ENCODE measurements at places on chromosomes 2 and 18. TPM values are rescaled to one million over a fixed set of nuclear protein-coding genes. Genes with fewer than 3 reads are reported as not detected.

KCNJ3 gene
- 1.6 TPM for total RNA-seq

DNA sequence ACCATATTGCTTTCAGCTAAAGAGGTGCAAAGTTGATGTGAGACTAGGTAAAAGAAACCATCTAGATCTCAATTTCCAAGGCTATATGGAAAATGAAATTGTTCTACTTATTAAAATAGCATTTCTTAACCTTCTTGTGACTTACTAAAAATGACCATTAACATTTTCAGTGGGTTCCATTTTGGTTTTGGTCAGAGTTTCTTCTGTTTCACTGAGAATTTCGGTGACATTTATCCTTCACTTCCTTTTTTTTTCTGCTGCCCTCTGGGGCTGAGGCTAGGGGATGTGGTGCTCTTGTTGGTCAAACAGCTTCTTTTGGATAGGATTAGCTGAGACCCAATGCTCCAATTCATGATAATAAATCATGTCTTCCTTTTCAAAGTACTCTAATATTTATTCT lies 44.3 kb upstream of the REL start:
- no peak overlapping the region for H3K4me3 ChIP-seq
- H3K36me3 ChIP-seq = no peaks in the 10 kb centered on the region
- H3K27ac ChIP-seq = no peak overlapping the region
- no peak for DNase-seq
- H3K4me1 ChIP-seq = no peaks in the 10 kb centered on the region
- H3K27me3 ChIP-seq = no peaks in the 10 kb centered on the region

- no peak overlapping the region for H3K4me3 ChIP-seq
- H3K4me1 ChIP-seq = no peaks in the 10 kb centered on the region
- no peaks in the 10 kb centered on the region for H3K36me3 ChIP-seq
Measured at GRCh38 chr2:34723683-34724082, 1124.6 kb upstream of the FAM98A start.

DNA sequence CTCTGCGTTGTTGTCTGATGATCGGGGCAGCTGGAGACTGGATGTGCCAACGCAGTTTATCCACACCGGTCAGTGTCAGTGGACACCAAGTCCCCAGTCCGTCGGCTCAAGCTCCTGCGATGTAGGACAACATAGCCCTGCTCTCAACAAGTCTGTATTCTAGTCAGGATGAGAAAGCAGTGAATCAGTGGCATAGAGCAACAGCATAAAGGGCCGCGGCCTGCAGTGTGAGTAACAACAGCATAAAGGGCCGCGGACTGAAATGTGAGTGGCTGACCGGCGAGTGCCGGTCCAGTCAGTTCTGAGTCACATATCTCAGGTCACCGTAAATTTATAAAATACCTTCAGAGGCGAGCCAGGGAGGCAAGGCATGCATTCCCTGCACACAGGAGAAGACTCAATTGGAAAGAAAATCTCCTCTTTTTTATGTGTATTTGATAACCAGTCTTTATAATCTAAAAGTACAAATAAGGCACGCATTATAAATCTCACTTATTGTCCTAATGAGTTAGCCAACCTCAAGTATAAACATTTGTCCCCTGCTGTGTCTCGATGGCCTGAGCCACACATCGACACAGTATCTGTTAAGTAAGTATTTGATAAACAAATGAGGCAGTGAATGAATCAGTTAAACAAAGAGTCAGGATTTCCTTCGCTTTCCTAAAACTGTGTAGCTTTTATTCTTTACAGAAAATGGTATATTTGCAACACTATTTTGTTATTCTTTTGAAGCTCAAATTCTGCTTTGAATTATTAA lies 33.8 kb upstream of the NFATC1 start:
- H3K4me1 ChIP-seq = no peaks in the 10 kb centered on the region
- H3K27ac ChIP-seq = no peak overlapping the region
- H3K4me3 ChIP-seq = no peak overlapping the region
- no peaks in the 10 kb centered on the region for H3K27me3 ChIP-seq
- no peak for DNase-seq
- no peaks in the 10 kb centered on the region for H3K36me3 ChIP-seq

All from aorta (tissue), 5 donors.